ENCODE measurements at places on chromosomes 4 and X.

GRCh38 chrX:21469071-21469470 is 94.9 kb downstream of the CNKSR2 start:
- no peak for DNase-seq

DNA sequence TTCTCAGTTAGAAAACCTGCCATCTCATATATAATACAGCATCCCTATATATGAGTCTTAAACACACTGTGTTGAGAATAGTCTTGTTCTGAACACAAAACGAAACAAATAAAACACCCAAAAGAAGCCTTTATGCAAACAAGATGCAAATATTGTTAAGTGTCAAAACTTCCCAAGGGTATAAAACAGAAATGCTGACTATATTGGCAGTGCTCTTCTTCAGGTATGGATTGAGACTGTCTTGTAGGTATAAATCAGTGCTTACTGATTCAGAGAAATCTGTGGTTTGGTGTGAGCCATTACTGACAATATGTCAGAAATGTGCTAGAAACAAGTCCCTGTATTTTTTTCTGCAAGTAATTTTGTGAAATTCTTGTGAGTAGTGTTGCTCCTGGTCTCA is 82.8 kb upstream of the CTSO start:
- DNase-seq = no peak

GRCh38 chrX:439241-439640 is 52.5 kb upstream of the PPP2R3B start:
- no peak for DNase-seq

GRCh38 chr4:2292646-2293108 is 30.8 kb upstream of the MXD4 start:
- no peak for DNase-seq

GRCh38 chrX:149453906-149454822 is 50.9 kb downstream of the IDS start:
- DNase-seq = no peak

DNA sequence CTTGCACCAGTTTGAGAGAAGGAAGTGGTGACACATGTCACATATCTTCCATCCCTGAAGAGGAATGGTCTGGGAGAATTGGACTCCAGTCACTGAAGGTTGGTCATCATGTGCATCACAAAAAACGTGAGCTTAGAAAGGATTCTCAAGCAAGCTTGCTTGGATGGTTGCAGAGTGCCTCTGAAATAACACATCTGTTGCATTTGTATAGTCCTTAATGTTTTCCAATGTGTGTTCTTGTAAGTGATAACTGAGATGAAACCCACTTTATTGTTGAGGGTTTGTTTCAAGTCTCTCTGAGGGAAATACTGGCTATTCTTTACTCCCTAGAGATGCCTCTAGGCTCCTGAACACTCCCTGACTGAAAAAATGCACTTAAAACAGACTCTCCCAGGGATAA is 184.5 kb upstream of the MBNL3 start:
- DNase-seq = no peak

DNA sequence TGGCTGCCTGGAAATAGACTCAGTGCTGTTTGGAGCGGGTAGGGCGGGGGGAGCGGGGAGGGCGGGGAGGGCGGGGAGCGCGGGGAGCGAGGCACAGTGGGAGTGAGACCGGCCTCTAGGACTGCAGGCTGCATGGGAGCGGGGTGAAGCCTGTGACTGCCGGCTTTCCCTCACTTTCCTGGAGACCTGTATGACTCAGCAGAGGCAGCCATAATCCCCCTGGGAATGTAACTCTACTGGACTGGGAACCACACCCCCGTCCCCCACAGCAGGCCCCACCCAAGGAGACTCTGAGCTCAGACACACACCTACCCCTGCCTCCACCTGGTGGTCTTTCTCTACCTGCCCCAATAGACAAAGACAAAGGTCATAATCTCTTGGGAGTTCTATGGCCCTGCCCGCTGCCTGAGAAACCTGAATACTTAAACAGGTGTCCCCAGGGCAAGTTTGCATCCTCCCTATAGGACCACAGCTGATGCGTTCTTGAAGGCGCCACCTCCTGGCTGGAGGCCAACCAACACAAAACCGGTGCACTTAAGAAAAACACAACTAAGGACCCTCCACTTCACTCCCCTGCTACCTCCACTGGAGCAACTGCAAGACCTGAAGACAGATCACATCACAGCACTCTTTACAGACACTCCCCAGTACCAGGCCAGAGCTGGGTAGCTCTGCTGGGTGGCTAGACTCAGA is 18.0 kb downstream of the HDAC8 start:
- no peak for DNase-seq

DNA sequence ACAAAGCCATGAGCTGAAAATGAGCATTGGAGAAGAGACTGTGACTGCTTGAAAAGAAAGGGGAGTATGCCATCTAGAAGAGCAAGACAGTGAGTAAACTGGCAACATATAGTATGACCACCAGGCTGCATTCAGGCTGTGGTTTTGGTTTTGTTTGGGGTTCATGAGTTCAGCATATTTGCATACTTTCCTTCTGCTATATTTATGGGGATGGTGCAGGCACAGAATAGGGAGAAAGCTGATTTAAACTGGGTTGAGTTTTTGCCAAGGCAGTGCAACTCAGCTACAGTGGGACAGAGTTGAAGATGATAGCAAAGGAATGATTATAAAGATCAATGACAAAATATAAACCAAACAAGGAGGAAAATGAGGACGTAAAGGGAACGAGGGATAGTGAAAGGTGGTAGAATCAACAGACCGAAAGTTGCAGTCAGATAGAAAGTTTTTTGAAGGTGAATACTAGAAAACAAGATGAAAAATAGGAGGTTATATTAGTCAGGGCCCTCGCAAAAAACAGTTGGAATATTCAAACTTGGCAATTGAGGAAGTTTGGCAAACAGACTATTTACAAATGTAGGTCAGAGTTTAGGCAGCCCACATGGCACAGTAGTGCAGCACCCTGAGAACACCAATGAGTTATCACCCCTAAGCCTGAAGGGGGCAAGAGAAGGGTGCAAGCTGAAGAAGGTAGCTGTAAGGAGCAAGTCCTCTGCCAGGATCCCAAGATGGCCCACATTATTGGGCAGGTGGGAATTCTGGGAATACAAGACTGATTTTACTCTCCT is 114.8 kb upstream of the MAP9 start:
- DNase-seq = no peak

GRCh38 chr4:151652841-151653547 is 107.8 kb downstream of the GATB start:
- no peak for DNase-seq

DNA sequence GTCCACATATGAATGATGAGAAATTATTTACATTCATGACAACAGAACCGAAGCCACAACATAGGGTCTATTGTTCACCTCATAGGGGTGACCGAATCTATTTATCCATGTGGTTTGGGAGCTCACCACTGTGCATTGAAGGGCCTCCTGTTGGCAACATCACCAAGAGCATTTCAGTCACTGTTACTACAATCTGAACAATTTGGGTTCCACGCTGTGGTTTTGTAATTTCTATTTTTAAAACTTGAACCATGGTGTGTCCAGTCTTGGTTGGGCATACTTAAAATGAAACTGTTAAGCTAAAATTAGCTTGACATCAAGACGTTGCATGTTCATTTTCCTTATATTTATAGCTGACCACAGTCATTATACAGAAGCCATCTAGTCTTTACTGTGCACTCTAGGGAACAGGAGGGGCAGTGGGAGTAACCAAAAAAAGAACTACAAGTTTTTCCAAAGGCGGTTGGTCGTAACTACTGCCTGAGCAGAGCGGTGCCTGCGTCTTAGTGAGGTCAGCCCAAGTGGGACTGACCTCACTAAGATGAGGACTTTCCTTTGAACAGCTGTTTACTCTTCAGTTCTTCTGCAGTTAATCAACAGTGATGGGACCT is 192.1 kb downstream of the SPRY1 start:
- no peak for DNase-seq

DNA sequence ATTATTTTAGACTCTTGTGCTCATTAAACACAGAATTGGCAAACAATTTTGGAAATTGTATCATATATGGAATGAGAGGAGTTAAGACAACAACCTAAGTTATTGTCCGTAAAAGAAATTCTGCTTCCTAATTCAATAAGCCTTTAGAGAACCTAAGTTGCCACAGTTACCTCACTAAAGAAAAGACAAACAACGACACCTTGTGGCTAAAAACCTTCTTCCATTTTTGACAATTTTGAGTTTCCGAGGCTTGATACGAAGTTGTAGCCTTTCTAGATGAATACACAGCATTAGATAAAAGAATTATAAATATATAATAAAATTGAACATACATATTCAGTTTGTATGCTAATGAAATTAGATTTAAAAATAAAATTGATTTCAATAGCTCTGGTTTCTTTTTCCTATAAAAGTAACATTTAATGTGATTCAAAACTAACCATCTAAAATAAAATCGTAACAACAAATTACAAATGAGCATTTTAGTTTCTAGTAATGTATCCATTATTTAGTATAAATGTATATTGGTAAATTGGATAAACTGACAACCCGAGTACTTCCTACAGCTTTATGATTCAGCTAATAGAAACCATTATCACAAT is 275.1 kb downstream of the GPM6A start:
- no peak for DNase-seq

GRCh38 chrX:72621625-72622485 is 49.2 kb upstream of the HDAC8 start:
- no peak for DNase-seq

DNA sequence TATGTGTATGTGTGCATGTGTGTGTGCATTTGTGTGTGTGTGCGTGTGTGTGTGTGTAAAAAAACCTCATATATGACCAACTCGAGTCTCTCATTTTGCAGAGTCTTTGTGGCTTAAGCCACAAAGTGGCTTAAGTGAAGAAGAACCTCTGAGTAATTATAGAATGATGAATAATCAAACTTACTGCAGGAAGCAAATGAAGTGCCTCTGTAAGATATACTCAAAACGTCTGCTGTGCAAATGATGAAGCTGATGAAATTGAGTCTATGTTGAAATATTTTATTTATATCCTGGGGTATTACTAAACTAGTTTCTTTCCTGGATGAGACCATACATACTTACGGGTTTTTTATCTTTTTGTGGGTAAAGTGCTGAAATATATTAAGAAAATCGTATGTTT is 1198.7 kb downstream of the PCDH7 start:
- DNase-seq = no peak

- DNase-seq = no peak
Measured at GRCh38 chr4:13750594-13750993, 123.1 kb upstream of the BOD1L1 start.

DNA sequence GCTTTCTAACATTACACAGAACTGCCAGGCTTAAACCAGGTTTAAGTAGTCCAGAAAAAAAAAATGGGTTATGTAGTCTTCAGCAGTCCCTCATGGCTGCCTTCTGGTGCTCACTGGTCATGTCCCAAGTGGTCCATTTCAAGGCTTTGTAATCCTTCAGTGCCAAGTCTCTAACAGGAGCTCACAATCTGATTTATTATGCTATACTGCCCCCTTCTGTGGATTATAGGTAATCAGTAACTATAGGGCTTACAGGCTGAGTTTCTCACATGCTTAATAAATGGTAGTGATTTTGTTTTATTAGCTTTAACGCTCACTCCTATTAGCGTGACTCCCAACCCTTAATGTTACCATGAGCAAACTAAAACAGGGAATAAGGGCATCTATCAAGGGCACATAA is 92.5 kb upstream of the EDA2R start:
- no peak for DNase-seq

DNA sequence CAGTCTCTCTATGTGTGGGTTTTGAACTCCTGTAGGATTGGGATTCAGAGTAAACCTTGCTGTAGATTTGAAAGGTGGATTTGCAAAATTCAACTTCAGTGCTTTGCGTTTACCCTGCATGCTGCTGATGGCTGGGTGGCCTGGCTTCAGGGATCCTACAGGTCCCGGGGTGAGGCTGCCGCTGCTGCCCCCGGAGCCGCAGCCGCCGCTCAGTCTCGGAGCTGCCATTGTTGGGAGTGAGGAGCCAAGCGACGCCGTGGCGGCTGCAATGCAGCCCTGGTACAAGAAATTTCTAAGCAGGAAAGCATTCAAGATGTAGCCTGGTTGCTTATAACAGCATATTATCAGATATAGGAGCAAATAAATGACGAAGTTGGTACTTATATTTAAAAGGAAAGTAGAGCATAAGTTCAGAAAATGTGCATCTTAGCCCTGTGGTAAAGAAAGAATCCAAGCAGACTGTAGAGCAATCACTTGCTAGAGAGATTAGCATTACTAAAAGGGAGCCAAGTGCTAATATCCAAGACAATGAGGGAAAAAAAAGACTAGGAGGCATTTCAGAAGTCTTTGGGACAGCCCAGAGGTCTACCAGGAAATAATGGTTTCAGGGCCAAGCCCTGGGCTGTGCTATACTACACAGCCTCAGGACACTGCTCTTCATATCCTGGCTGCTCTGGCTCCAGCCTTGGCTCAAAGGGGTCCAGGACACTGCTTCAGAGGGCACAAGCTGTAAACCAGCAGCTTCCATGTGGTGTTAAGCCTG is 36.9 kb upstream of the CHIC1 start:
- DNase-seq = no peak

DNA sequence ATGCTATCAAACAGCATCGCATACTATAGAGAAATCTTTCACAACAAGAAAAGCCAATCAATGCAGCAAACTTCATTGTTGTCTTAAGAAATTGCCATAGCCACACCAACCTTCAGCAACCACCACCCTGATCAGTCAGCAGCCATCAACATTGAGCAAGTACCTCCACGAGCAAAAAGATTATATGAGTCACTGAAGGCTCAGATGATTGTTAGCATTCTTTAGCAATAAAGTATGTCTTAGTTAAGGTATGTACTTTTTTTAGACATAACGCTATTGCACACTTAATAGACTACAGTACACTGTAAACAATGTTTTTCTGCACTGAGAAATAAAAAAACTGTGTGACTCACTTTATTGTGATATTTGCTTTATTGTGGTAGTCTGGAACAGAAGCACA is 37.8 kb upstream of the FUNDC1 start:
- no peak for DNase-seq

DNA sequence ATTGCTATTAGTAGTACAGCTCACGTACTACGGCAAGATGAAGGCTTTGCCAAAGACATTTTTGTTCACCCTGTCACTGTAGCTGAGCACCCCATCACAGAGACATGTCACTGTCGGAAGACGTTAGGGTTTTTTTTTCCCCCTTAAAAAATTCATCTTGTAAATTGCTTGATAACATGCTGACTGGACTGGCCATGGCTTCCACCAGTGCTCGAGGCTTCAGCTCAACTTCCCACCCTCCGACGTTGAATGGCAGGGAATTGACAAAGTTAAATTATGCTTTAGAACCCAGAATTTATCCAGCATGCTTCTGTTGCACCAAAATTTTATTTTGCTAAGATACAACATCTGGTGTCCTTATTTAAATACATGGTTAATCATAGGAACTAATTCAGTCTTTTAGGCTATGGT is 707 bp upstream of the OTUD4 start:
- no peak for DNase-seq

DNA sequence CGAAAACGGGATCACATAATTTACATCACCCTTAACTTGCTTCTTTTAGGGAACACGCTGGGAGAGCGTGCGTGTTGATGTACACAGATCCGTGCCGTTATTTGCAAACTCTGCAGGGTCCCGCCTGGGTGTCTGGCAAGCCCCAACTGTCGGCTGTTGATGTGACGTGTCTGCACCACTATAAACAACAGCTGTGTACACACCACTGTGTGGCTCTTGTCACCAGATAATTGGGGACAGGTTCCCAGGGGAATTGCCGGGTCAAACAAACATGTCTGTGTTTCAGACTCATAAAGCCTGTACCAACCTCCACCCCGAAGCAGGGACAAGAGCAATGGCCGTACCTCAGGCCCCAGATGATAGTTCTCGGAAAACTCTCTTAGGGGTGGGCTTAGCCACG is 105.0 kb upstream of the AFAP1 start:
- no peak for DNase-seq
